ENCODE measurements at places on chromosomes 6 and 20. TPM values are rescaled to one million over a fixed set of nuclear protein-coding genes. Genes with fewer than 3 reads are reported as not detected.

BTN1A1 gene
- 0.09 TPM for total RNA-seq

DNA sequence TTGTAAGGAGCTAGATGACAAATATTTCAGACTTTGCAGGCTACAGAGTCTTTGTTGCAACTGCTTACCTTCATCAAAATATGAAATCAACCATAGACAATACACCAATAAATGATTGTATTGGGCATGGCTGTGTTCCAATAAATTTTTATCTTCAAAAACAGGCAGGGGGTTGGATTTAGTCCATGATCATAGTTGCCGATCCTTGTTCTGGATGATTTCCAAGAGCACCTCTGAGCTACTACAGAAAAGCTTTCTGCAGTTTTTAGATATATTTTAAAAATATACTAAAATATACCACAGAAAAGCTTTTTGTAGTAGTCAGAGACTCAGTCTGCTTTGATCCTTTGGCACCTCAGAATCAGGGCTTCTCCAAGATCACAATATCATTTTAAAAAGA lies 145.0 kb downstream of the HTR1B start:
- H3K27ac ChIP-seq = no peak overlapping the region
- no peaks in the 10 kb centered on the region for H3K4me1 ChIP-seq
- no peaks in the 10 kb centered on the region for H3K36me3 ChIP-seq
- H3K27me3 ChIP-seq = no peaks in the 10 kb centered on the region
- DNase-seq = no peak
- H3K4me3 ChIP-seq = no peak overlapping the region

DNA sequence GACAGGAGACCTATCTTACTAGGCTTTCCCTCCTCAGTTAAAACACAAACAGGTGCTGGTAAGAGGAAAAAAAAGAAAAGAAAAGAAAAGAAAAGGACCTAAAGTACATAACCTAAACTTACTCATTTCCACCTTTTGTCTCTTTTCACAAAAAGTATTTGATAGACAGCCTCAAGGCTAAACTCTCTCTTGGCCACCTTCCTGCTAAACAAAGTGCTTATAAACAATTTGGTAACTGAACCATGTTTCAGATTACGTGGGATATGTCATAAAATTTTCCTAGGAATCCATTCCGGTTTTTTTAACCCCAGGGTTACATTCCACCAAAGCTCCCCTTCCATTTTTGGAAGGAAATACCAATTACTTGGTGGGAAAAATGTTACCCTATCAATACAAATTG lies 109.0 kb downstream of the PRND start:
- H3K4me1 ChIP-seq = no peaks in the 10 kb centered on the region
- no peak overlapping the region for H3K4me3 ChIP-seq
- H3K36me3 ChIP-seq = no peaks in the 10 kb centered on the region
- no peak for DNase-seq
- H3K27me3 ChIP-seq = no peaks in the 10 kb centered on the region
- no peak overlapping the region for H3K27ac ChIP-seq

- H3K27me3 ChIP-seq = no peaks in the 10 kb centered on the region
- H3K4me3 ChIP-seq = no peak overlapping the region
- DNase-seq = no peak
Observed at GRCh38 chr6:17998003-17998402, 10.6 kb upstream of the KIF13A start.

PPIL6 gene
- 8.4 TPM for total RNA-seq

DNA sequence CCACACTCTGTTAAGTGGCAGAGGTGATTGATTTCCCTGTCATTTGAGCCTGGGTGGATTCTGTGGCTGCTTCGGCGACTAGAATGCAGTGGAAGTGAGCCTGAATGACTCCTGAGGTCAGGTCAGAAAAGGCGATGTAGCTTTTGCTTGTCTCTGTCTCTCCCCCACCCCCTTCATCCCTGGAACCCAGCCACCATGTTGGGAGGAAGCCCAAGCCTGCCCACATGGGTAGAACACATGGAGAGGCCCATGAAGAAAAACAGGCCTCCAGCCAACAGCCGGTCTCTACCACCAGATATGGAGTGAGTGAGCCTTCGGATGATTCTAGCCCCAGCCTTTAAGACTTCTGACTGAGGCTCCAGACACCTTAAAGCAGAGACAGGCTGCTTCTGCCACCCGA lies 181.0 kb downstream of the TFAP2C start:
- no peaks in the 10 kb centered on the region for H3K36me3 ChIP-seq
- H3K4me1 ChIP-seq = no peaks in the 10 kb centered on the region
- peaks cover 5% of the 10 kb centered on the region for H3K27me3 ChIP-seq
- H3K27ac ChIP-seq = no peak overlapping the region

All from kidney (tissue), 22 donors.